ENCODE measurements at places on chromosomes 1 and 21.

DNA sequence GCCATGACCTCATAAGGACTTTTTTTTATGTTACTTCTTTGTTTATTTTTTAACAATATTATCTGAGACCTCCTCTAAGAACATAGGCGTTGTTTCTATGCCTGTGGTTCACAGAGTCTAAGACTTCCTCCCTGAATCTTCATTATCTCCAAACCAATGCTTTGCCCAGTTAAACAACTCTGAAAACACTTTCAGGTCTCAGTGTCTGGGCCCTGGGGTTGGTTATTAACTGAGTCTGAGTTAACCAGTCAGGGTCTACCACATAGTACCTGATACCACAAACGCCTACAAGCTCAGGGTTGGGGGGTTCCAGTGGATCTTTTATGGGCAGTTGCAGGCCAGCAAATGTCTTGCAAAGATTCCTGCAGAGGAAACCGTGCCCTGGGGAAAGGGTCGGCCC, 138.2 kb downstream of the AJAP1 start:
- no peak for DNase-seq

GRCh38 chr1:99965646-99966375, 4.0 kb upstream of the SLC35A3 start:
- no peak for DNase-seq

- DNase-seq, result no peak
These were observed 29.2 kb downstream of the INKA2 start for GRCh38 chr1:111709986-111710385.

- DNase-seq, result no peak
These were observed 6.8 kb upstream of the BCAS2 start for GRCh38 chr1:114588196-114588689.

GRCh38 chr1:226728448-226728847, 10.6 kb downstream of the ITPKB start:
- no peak for DNase-seq

- DNase-seq, result no peak
These were observed 25.6 kb upstream of the PRDM2 start for GRCh38 chr1:13674377-13674776.

DNA sequence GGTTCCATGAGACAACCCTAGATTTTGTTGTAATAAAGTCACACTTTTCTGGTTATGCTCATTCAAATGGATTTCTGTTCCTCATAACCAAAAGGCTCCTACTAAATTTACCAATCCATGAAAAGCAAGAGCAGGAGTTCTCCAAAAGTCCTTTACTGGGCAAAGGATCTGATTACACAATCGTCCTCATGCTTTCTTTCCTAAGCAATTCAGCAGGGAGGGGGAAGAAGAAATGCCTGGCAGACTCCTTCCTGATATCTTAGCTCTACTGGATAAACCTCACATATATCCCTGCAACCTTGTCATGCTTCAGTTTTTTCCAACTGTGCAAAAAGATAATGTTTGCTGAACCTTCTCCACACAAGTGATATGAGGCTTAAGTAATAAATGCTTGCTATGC, 67.6 kb upstream of the GUCA2B start:
- no peak for DNase-seq

DNA sequence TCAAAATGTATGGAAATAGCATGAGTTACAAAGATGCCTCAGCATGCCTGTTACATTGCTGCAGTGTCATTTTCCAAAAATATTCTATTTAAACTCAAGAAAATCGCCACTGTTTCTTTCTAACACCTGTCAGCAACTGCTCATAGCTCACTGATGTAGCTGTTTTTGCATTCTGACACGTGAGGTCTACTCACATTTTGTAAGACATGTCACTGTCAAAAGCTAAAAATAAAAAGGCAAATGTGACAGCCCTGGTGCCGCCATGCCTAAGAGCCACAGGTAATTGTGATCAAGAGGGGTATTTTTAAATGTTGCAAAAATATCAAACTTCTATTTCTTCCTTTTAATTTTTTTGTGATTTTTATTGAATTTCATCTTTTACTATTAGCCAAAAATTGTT, 556.2 kb upstream of the TMPRSS15 start:
- no peak for DNase-seq

GRCh38 chr1:30933874-30934252, 25.3 kb upstream of the SDC3 start:
- no peak for DNase-seq

GRCh38 chr1:62250126-62250726, 55.6 kb downstream of the L1TD1 start:
- no peak for DNase-seq

- no peak for DNase-seq
These were observed 43.3 kb upstream of the LPAR3 start for GRCh38 chr1:84936116-84936810.

DNA sequence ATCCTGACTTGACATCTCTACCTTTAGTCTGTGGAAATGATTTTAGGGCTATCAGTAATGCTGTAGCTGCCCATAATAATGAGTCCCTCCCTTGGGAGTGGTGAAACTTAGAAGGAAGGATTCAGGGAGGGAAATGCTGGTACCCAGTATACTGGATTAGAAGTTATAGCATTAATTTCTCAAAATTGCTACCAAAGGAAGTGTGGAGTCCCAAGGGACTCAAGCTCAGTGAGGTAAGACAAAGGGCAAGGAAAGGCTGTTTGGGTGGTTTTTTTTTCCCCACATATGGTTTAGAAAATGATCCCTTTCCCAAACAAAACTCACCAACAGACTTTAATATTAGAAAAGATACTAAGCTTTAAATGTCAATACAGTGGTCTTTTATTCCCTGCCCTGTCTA, 99.9 kb downstream of the CD247 start:
- DNase-seq, result no peak

DNA sequence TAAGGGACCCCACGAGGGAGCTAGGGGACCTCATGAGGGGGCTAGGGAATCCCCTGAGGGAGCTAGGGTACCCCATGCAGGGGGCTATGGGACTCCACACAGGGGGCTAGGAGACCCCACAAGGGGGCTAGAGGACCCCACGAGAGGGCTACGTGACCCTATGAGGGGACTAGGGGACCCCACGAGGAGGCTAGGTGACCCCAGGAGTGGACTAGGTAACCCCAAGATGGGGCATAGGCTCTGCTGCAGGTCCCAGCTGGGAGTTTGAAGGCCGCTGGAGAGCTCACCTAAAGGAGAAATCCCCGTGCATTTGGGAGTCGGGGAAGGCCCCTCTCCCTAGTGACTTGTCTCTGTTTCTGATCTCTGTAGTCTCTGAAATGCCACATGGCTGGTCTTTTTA, 50.0 kb upstream of the DMRTB1 start:
- no peak for DNase-seq

DNA sequence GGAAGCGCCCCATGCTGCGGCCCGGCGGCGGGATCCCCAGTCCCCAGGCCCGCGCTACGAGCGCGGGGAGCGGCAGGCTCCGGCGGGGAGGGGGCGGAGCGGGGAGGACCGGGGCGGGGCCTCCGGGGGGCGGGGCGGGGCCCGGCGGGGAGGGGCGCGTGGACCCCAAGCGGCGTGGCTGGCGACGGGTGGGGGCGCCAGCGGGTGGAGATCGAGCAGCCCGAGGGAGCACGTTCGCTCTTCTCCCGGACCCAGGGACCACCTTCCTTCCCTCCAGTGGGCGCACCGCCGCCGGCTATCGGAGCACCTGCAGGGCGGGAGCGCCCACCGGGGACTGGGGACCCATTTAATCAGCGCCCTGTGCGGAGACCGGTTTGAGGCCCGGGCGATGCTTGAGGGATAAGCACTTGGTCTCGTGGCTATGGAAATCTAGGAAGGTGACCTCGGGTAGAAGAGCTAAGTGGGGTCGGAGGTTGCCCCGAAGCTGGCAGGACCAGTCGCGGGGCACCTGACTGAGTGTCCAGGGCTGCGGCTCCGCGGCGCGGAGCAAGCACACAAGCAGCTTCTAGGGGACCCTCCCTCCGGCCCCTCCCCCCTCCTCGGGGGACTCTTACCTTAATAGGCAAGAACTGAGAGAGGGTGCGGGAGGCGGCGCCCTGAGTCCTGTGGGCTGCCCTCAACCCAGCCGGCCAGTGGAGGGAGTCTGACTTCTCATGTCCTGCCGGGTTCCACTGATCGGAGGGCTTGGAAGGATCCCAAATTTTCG, at the start of gene TSPAN2:
TSPAN2 (minus strand) TSS at position 84 of the 766 bp plus-strand sequence; CDS start at position 13, 71 bp downstream.
- DNase-seq, result peak; percentile 26

DNA sequence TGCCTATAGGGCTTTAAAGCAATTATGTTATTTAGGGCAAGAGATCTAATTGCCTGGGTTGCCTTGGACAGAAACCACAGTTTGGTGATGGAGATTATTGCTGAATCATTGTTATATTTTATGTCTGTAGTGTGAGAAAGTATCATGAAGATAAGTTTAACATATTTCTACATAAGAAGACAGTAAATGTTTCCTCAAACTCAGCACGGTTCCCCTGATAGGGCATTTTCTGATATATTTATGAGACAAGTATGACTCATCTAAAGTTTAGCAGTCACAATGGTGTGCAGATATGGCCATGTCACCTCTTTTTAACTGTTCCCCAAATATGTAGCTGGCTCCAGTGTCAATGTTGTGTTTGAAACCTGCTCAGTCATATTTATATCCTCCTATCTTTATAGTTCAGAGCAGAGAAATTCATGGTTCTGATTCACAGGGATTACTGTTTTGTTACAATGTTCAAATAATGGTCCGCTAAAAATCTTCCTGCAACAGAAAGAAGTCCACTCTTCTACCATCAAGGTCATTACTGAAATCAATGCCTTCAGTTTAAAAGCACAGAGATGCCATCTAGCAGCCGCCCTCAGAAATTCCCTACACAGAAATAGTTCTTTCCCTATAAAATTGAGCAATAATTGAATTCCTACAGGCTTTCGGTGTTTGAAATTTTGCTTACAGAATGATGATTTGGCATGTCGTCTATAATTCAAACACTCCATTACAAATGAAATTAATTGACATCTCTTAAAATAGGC, 3.7 kb downstream of the OLFM3 start:
- no peak for DNase-seq

DNA sequence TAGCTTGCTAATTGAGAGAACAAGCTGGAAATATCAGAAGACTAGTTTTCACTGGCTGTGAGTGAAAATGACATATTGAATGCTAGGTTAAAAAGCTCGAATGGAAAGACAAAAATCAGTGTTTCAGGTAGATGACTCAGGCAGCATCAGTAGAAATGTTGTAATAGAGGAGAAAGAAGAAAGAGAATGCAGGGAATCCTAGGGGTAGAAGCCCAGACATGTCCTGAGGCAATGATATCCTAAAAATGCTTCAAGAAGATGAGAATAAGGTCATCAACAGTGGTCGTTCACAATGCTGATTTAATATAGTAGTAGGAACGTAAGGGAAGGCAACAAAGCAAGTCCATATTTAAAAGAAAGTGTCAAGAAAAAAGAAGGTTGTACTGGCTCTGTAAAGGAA, 96.7 kb upstream of the HP1BP3 start:
- DNase-seq, result no peak

DNA sequence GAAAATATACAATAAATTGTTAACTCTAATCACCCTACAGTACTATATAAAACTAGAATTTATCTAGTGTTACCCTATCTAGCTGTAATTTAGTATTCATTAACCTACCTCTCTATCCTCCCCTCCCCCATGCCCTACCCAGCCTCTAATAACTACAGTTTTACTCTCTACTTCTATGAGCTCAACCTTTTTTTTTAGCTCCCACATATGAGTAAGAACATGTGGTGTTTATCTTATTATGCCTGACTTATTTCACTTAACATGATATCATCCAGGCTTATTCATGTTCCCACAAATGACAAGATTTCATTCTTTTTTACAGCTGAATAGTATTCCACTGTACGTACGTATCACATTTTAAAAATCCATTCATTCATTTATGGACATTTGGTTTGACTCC, 46.0 kb upstream of the WARS2 start:
- no peak for DNase-seq

GRCh38 chr1:184002071-184002470, 35.5 kb downstream of the COLGALT2 start:
- DNase-seq, result no peak

DNA sequence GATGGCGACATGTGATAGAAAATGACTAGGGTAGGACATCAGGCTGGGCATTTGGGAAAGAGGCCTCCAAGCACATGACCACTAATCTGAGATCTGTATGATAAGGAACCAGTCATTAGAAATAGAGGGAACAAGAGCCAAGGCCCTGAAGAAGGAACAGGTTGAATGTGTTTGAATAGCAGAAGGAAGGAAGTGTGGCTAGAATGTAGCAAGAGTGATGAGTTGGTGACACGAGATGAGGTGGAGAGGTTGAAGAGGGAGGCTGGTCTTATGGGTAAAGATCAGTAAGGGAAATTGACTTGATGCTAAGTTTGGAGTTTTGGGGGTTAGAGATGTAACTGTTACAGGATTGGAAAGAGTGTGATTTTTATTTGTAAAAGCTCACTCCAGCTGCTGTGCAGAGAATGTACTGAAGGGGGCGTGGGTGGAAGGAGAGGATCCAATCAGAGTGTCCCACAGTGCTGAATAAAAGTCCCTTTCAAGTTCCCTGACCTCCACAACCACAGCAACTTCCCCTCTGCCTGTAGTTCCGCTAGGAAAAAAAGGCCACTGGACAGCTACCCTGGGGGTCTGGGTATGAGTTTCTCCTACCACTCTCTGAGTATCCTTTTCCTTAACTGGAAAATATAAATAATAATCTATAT, 295.0 kb downstream of the OMA1 start:
- DNase-seq, result no peak

GRCh38 chr1:87928623-87929022, 599.9 kb downstream of the LMO4 start:
- no peak for DNase-seq

- DNase-seq, result no peak
These were observed 33.0 kb upstream of the HSD17B7 start for GRCh38 chr1:162757476-162757875.

DNA sequence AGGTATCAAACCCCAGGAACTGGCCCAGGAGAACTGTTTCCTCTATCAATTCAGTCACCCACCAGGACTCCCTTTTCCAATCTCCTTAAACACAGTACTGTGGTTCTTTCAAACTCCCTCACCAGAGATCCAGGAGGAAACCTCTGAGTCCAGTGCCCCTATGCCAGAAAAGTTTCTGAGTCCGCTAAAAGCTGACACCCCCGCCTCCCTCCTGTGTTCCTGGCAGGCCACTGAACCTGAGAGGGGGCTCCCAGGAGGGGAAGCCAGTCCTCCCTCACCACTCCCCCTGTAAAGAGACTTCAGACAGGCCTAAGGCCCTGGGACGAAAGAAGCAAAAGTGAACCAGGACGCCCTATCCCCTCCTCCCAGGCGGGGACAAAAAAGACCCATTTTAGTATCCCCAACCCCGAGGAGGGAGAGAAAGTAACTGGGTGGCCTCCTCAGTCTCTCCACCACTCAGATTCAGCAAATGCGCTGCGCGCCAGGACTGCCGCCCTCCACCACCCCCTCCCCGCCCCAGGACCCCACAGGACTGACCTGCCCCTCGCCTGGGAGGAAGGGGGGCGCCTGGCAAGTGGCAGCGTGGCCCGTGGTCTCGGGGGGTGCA, 624 bp downstream of the SLC41A1 start:
- no peak for DNase-seq

GRCh38 chr1:84849357-84849975, 43.5 kb downstream of the LPAR3 start:
- no peak for DNase-seq

DNA sequence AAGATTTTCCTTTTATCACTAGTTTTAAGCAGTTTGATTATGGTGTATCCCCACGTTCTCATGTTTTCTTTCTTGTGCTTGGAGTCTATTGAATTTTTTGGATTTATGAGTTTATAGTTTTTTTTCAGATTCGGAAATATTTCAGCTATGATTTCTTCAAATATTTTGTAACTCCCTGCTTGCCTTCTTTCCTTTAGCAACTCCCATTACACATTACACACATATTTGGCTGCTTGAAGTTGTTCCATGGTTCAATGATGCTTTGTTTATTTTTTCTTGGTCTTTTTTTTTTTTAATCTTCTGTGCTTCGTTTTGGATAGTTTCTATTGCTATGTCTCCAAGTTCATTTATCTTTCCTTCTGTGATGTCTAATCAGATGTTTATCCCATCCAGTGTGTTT, 48.5 kb upstream of the WARS2 start:
- DNase-seq, result no peak

Data from stimulated activated CD8-positive, alpha-beta memory T cell treated with anti-CD3 and anti-CD28 coated beads, Interleukin-15, amount 100 ng/mL, for 24 hours (primary cell).